ENCODE measurements at places on chromosomes 5 and 9.
A peak's percentile ranks its signal among the peaks of the same experiment; 100 is the strongest.

- peak; percentile 55 for DNase-seq
Observed at GRCh38 chr5:151741678-151742423, 16.6 kb downstream of the ATOX1 start.

DNA sequence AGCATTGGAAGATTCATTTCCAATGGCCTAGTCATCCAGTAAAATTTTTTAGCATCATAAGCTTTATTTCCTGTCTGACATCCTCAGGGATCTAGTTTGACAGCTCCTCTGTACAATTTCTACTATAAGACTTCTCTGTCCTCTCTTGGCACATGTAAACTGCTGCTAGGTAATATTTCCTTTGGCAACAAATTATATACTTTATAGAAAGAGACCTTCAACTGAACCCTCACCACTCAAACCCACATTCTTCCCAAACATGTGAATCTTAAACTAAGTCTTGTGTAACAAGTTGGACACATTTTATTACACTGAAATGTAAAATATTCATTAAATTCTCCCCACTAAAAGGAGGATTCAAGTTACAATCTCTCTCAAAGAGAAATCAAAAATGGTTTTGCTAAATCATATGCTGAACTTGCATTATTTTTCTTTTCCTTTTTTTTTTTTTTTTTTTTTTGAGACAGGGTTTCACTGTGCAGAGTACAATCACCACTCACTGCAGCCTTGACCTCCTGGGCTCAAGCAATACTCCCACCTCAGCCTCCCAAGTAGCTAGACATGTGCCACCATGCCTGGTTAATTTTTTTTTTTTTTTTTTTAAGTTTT lies 36.9 kb downstream of the SCAI start:
- peak; percentile 26 for DNase-seq

DNA sequence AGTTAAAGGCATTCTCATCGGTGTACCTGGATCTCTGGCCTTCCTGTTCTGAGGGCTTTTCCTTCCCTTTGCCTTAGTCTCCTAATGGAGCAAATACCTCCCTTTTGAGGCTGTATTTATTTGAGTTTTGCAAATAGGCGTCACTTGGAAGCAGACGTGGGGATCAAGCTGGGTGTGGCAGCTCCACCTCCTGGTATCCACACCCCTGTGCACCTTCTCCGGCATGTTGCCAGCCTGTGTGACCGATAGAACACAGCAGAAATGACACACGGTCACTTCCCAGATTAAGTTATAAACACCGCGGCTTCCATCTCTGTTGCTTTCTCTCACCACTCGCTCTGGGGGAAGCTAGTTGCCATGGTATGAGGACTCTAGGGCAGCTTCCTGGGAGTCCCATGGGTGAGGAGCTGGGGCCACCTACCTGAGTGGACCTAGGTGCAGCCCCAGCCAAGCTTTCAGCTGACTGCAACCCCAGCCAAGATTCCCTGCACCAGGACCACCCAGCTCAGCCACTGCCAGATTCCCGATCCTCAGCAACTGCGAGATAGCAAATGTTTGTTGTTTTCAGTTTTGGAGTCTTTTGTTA lies 214.4 kb upstream of the MVB12B start:
- no peak for DNase-seq

GRCh38 chr5:88761269-88761850 lies 121.6 kb downstream of the MEF2C start:
- no peak for DNase-seq

GRCh38 chr5:178797101-178797521 lies 62.6 kb upstream of the ZNF354B start:
- DNase-seq, result no peak

DNA sequence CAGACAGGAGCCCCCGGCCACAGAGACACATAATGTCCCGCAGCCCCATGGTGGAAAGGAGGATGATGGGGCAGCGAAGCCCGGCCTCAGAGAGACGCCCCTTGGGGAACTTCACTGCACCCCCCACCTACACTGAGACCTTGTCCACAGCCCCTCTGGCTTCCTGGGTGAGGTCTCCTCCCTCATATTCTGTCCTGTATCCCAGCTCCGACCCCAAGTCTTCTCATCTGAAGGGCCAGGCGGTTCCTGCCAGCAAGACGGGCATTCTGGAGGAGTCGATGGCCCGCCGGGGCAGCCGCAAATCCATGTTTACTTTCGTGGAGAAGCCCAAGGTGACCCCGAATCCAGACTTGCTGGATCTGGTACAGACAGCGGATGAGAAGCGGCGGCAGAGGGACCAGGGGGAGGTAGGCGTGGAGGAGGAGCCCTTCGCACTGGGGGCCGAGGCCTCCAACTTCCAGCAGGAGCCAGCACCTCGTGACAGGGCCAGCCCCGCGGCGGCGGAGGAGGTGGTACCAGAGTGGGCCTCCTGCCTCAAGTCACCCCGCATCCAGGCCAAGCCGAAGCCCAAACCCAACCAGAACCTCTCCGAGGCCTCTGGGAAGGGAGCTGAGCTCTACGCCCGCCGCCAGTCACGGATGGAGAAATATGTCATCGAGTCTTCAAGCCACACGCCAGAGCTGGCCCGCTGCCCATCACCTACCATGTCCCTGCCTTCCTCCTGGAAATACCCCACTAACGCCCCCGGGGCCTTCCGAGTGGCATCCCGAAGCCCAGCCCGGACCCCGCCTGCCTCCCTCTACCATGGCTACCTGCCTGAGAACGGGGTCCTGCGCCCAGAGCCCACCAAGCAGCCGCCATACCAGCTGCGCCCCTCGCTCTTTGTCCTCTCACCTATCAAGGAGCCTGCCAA lies 8.9 kb downstream of the SYNPO start:
- DNase-seq, result no peak

GRCh38 chr9:104745852-104746251 lies 1.6 kb upstream of the NIPSNAP3A start:
- no peak for DNase-seq

DNA sequence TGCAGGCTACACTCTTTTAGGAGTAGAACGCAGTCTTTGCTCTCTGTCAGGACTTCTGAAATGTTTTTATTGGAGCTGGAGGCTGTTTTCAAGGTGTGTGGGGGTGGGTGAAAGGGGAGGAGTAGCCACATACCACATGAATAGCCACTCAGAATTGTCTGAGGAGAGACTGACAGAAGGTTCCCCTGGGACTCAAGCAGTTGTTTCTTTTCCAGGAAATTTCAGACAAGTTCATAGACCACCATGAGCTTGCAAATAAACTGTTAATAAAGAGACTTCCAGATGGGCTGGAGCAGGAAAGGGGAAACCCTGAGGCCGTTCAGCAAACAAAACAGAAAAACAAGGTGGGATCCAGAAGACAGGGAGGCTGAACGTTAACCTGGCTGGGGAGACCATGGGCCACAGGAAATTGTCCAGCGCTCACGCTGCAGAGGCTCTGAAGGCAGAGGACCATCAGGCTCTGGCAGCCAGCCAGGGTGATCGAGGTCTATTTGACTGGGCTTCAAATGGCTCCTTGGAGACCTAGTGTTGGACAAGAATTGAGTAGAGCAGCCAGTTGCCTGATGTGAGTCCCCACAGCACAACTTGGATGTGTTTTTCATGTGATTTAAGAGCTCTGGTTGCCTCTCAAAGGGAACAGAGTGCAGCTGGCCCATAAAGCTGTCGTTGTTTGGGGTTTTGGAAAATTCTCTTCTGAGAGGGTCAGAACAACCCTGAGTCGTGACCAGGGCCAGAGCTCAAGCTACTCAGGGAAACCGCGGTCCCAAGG lies 159.2 kb upstream of the RAI14 start:
- DNase-seq, result no peak

- no peak for DNase-seq
Observed at GRCh38 chr5:153619771-153620170, 129.3 kb downstream of the GRIA1 start.

GRCh38 chr9:61665330-61665751 lies 475.5 kb downstream of the SPATA31A7 start:
- no peak for DNase-seq

- no peak for DNase-seq
Observed at GRCh38 chr9:90300611-90301276, 341.9 kb downstream of the DIRAS2 start.

- no peak for DNase-seq
Observed at GRCh38 chr5:119290161-119290569, 65.7 kb upstream of the TNFAIP8 start.

- DNase-seq, result no peak
Observed at GRCh38 chr9:131477367-131477766, 25.4 kb upstream of the POMT1 start.

GRCh38 chr5:176888016-176888864 lies 10.9 kb downstream of the HK3 start:
- DNase-seq, result no peak

- DNase-seq, result no peak
Observed at GRCh38 chr5:105030153-105030552, 1467.6 kb upstream of the NUDT12 start.

DNA sequence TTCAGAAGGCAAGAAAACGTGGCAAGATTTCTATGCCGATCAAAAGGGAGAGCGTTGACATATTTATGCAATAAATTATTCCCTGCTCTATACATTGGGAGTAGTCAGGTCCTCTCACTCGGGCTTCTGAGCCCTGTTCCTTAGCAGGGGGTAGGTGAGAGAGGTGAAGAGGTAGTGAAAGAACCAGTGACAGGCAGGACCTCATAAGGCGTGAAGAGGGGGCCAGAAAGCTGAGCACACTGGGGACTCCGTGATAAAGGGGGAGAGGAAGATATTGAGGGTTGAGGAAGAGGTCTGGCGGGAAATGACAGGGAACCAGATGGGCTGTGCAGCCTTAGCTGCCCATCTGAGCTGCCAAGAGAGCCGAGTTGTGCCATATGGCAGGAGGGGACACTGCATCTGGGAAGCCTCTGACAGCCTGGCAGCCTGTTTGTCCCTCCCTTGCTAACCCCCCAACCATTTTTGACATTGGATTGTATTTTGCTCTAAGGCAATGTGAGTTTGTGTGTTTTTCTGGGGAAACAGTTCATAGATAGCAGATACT lies 782 bp upstream of the CDC20B start:
- no peak for DNase-seq

- DNase-seq, result no peak
Observed at GRCh38 chr5:90022002-90022710, 387.4 kb downstream of the CETN3 start.

DNA sequence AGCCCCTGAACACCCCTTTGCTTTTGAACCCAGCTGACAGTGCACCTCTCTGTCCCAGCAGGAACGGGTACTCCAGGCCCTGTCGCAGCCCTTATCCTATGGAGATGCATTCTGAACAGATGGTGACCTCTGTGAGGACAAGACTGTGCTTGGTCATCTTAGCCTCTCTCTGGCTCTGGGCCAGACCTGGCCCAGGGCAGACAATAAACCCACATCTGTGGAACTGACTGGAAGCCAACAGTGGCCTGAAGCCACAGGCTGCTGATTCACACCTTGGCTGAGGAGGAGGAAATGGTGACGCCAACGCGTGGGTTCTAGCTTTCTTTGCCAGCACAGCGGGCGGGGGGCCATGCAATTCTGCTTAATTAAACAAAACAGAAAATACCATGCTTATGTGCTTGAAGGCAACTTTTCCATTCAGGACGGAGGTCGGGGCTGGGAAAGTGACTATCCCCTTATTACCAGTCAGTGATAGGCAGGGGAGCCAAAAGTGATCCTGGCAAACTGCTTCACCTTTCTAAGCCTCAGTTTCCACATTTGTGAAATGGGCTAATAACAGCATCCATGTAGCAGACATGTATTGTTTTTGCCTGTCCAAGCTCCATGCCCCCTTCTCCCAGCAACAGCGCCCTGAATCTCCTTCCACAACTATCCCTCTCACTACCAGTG lies 10.8 kb downstream of the SH3PXD2B start:
- DNase-seq, result peak; percentile 85

DNA sequence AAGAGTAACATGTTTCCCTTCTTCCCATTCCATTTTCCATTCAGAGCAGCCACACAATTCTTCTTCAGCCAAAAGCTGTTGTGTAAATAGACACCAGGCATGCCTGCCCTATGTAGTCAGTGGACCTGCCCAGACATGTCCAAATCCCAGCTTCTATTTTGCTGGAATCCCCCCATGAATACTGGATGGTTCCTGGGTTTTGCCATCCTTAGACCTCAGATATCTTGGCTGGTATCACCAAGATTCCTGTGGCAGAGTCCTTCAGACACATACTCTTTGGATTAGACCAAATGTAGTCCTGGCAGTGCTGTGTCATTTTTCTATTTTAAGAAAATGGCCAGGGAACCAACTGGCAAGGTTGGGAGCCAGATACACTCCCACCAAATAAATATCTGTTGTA lies 10.3 kb downstream of the FST start:
- peak; percentile 69 for DNase-seq

GRCh38 chr5:84215521-84215920 lies 169.2 kb downstream of the EDIL3 start:
- no peak for DNase-seq

GRCh38 chr9:125659201-125659840 lies 47.7 kb downstream of the MAPKAP1 start:
- DNase-seq, result no peak

GRCh38 chr5:35920890-35921289 lies 17.5 kb downstream of the CAPSL start:
- DNase-seq, result no peak

DNA sequence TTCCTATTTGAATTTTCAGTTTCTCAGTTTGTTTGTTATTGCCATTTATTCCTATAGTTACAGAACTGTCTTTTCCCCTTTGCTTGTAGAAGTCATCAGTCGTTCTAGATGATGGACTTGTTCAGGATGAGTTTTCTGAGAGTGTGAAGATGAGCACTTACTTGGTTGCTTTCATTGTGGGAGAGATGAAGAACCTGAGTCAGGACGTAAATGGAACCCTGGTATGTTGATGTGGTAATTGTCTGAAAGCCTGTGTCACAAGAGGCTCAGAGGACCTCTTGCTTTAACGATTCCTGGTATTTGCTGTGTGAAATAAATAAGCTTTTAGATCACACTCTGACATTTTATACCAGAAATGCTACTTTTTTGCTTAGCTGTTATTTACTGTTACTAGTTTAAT lies 50.6 kb downstream of the LNPEP start:
- DNase-seq, result no peak

DNA sequence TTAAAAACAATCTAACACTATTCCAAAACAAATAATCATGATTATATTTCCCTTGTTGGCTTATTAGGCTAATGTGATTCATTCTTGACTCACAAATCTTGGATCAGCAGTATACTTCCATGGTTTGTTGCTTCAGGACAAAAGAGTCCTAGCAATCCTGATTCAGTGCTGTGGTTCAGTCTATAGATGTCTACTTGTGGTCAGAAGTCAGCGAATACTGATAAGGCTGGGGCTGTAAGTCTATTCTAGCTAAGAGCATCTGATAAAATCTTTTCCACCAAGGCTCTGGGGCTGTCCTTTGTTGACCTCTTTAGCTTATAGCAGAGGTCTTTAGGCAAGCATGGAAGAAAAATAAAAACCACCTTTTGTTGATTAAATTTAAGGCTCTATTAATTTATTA lies 4.4 kb upstream of the SMIM3 start:
- DNase-seq, result no peak
